ENCODE measurements at places on chromosomes 2 and 18. TPM values are rescaled to one million over a fixed set of nuclear protein-coding genes. Genes with fewer than 3 reads are reported as not detected.

Gene ARHGEF33
- not detected for total RNA-seq

Gene DHRS9
- not detected for total RNA-seq

Gene GPC1
- 1.8 TPM for total RNA-seq

Gene INPP5D
- 136 TPM for total RNA-seq

Gene MTX2
- 21.9 TPM for total RNA-seq

Gene BIN1
- 35.9 TPM for total RNA-seq

Gene SPRED2
- 26.0 TPM for total RNA-seq

GRCh38 chr2:161586517-161587167 lies 37.6 kb upstream of the SLC4A10 start:
- no peak for DNase-seq

GRCh38 chr2:164910101-164910899 lies 45.0 kb downstream of the SLC38A11 start:
- DNase-seq, result no peak

DNA sequence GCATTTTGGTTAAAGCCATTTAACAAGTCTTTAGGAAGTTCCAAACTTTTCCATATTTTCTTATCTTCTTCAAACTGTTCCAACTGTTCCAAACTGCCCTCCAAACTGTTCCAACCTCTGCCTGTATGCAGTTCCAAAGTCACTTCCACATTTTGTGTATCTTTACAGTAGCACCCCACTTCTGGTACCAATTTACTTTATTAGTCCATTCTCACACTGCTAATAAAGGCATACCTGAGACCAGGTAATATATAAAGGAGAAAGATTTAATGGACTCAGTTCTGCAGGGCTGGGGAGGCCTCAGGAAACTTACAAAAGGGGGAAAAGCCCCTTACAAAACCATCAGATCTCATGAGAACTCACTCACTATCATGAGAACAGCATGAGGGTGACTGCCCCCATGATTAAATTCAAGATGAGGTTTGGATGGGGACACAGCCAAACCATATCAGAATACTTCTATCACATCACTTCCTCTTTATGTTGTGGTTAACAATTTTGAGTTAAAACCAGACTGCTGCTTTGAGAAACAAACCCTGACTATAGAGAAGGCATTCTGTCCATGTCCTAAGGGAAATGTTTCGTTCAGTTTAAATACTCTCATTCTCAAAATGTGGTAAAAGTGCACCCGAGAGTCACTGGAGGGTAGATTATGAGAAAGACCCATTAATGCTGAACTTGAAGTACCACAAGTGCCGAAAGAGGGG lies 11.0 kb downstream of the IL18R1 start:
- DNase-seq, result no peak

DNA sequence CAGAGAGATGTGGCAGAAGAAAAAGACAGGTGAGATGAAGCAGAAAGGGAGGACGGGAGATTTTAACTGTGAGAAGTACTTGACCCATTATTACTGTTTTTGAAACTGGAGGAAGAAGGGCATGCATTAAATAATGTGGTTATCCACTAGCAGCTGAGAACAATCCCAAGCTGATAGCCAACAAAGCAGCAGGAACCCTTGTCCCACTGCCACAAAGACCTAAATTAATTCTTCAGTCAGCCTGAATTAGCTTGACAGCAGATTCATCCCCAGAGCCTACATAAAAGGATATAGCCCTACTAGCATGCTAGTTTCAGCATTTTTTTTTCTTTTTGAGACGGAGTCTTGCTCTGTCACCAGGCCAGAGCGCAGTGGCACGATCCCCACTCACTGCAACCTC lies 19.5 kb upstream of the REG3A start:
- no peak for DNase-seq

DNA sequence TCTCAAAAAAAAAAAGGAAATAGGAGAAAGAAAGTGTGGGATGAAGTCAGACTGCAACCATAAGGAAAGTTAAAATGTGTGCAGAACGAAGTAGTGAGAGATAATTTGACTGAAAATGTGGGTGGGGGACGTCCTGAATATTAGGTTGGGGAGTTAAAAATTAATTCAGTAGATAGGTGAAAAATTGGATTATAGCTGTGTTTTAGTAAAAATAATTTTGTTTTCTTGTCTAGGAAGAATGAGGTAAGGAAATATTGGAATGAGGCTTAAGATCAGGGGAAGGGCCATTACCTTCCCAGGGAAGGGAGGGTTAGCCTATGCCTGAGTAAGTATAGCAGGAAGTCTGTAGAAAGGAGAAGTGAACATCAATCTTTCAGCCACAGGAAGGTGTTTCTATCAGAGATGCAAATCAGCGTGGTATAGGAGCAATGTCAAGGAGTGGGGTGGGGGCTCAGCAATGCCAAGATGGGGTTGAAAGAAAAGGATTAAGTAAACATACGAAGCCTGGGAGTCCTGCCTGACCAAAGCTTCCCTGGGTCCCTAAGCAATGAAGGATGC lies 250.9 kb downstream of the PIEZO2 start:
- DNase-seq, result no peak

GRCh38 chr18:59344996-59345395 lies 14.1 kb downstream of the LMAN1 start:
- no peak for DNase-seq

- DNase-seq, result no peak
These were observed 2.5 kb upstream of the UGT1A7 start for GRCh38 chr2:233679196-233679595.

GRCh38 chr2:79740879-79741443 lies 228.1 kb downstream of the CTNNA2 start:
- DNase-seq, result no peak

- DNase-seq, result no peak
These were observed 73.0 kb downstream of the NCAPH start for GRCh38 chr2:96408616-96409015.

- no peak for DNase-seq
These were observed 194.0 kb upstream of the RBMS1 start for GRCh38 chr2:160687629-160688028.

DNA sequence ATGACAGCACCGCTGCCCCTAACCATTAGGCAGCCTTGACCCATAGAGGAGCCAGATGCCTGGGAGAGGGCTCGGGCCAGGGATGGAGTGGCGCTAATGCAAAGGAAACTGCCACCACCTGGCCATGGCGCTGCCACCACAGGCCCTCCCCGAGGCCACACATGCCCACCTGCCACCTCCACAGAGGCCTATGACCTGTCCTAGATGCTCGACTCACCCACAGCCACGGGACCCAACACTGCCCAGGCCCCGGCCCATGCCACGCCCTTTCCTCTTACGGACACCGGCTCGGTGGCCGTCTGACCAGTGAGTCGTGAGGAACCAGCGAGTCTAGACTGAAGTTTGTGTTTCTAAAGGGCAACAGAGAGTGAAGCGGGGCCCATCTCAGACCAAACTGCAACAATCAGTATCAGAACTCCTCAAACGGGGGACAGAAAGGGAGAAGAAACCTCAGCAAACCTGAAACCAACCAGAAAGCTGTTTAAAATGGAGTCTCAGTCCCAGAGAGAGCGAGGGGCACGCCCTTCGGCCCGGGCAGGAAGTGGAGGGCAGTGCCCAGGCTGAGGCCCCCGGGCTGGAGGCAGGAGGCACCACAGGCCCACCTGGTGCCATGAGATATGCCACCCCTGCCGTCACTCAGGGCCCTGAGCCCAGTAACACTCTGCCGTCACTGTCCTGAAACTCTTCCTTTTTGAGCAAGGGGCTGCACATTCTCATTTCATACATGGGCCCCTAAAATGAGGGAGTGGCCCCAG lies 711 bp downstream of the GPR17 start:
- DNase-seq, result no peak

GRCh38 chr2:115554153-115554552 lies 1111.7 kb downstream of the DPP10 start:
- DNase-seq, result no peak

DNA sequence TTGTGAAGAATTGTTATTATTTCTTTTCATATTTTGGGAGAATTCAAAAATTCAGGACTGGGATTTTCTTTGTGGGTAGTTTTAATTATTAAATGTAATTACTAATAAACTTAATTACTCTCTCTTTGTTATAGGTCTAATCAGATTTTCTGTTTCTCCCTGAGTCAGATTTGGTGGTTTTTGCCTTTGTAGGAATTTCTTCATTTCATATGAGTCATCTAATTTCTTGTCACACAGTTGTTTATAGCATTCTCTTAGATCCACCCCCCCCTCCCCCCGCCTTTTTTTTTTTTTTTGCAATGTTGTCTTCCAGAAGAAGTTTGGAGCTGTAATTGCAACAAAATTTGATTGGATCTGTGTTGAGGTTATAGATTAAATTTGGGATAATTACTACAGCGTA lies 26.0 kb upstream of the GALR1 start:
- no peak for DNase-seq

DNA sequence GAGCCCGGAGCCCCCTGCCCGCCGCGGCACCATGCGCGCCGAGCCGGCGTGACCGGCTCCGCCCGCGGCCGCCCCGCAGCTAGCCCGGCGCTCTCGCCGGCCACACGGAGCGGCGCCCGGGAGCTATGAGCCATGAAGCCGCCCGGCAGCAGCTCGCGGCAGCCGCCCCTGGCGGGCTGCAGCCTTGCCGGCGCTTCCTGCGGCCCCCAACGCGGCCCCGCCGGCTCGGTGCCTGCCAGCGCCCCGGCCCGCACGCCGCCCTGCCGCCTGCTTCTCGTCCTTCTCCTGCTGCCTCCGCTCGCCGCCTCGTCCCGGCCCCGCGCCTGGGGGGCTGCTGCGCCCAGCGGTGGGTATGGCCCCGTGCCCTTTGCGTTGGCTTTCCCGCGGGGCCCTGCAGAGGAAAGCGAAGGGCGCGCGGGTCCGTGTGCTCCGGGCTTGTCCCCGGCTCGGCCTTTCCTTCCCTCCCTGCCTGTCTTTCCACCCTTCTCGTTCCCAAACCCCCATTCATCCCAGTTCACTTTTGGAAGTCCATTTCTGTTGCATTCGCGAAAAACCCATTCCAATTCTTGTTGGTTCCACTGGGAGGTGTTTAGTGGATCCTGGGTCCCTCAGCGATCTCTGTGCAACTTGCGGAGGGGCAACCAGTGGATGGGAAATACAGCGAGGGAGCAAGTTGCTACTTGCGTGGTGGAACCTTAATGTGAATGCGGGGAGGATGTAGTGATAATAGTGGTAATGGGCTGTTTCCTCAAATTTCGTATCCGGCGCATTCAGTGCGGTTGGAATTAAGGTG lies 599 bp downstream of the ADAM23 start:
- no peak for DNase-seq

DNA sequence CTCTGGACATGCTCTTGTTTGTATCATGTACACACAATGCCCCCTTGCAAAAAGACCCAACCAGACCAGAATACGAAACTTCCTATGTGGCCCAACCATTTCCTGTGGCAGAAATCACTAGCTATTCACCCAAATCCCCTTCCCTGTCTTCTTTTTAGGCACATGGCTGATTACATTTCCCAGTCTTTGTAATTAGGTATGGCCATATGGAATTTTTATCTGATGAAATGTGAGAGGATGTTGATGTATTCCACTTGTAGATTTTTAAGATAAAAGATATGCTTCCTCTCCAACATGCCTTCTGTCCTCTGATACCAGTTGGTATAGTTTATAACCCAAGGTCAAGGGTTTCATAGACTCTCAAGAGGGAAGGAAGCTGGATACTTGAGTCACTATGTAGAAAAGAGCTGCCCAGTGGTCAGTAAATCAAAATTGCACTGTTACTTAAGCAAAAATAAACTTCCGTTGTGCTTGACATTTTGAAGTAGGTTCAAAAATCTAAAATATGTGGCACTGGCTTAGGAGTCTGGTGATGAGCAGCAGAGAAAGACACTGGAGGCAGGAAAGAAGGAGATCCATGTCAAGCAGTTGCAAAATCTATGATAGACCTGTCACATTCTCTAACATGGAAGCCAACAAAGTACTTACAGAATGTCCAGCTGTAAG lies 297.4 kb downstream of the SMAD2 start:
- DNase-seq, result no peak

DNA sequence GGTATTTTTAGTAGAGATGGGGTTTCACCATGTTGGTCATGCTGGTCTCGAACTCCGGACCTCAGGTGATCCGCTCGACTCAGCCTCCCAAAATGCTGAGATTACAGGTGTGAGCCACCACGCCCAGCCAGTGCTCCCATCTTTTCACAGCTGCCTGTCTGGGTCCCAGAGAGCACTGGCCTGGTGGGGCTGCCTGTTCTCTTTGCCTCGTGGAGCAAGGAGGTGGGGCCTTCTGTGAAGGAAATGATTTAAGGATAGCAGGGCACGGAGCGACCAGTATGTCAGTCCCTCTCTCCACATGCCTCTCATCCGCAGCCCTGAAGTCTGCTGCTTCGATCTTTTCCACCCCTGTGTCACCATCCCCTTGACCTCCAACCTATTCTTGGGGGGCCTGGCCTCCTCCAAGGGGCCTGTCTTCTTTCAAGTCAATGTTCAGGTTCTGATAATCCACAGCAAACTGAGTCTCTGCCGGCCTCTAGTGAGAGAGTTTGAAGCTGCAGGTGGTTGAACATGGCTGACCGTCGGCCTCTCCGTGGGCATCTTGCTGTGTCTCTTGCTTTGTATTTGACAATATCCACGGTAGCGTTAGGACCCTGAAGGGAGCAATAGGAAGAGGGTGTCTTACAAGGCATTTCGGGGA lies 28.2 kb upstream of the GIGYF2 start:
- no peak for DNase-seq

- DNase-seq, result no peak
These were observed 156.1 kb downstream of the TPGS2 start for GRCh38 chr18:36672437-36673344.

GRCh38 chr2:208224802-208225201 lies 30.1 kb downstream of the IDH1 start:
- no peak for DNase-seq

GRCh38 chr2:134401081-134401497 lies 147.2 kb downstream of the MGAT5 start:
- no peak for DNase-seq

DNA sequence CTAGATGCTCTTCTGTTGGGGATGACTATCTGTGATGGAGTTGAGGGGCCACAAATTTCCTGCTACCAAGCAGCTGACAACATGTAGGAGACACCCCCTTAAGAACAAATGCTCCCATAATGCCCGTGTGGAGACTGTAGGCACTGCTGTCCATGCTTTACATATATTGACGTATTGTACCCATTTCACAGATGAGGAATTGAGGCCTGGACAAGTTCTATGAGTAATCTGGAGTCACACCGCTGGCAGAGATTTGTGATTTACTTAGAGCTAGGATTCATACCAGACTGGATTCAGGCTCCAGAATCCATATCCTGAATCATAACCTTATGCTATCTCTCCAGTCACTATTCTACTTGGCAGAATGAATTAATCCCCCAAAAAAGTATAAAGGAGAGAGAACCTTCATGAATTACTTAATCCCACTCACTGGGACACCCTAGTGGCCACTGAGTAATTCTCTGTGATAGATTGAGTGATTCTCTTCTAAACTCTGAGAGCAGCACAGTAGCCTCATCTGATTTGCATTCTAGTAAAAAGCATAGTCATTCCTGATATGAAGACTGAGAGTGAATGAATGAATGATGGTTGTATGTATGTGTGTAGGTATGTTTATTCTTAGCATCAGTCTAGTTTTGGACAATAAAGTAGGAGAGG lies 460.7 kb upstream of the MEIS1 start:
- no peak for DNase-seq

DNA sequence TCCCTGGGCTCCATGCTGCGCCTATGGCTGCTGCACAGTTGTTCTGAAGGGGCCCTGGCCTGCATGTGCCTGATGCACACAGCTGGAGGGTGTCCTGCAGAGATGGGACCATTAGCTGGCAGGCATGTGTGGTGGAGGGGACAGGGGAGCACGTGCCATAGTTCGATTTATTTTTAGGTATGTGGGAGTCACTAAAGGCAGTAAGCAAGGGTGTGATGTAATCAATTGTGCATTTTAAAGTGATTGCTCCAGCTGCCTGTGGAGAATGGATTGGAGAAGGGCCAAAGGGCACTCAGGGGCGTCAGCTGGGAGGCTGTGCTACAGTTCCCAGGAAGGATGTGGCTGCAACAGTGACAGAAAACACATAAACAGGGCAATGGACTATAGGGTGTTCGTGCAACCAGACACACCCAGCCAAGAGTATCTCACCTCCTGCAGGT lies 205.1 kb downstream of the ARL4C start:
- peak; percentile 63 for DNase-seq
